Kidney glomerular epithelial cell (primary cell): ENCODE measurements at places on chromosomes 5 and 9.

DNA sequence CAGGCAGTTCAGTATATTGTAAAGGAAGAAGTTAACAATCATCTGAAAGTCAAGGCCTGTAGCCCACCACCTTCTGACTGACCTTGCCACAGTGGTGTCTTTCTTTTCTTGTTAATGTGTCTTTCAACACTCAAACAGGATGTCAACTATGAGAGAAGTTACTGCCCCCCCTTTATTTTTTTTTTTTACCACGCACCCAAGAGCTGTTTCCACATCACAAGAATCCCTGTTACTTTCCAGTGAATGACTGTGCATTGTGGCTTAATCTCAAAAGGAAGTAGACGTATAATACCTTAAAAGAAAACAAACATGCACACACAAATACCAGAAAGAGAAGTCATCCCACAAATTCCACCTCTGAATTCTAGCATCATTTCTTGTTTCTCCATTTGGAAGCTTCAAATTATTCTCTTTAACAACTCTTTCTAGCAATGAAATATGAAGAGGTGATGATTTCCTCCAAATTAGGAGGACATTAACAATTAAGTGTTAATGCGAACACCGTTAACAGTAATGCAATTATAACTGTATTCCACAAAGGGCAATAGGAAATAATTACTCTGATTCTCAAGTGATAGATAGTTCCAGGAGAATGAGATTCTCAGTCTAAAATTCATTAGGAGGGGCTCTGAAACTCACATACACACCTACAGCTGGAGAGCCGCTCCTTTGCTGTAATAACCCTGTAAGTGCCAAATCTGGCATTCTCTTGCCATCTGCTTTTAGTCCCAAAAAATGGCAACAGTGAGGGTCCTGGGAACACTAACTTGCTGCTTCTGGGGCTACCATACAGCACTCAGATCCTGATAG is 201.0 kb downstream of the EFNA5 start:
- peak; percentile 97 for DNase-seq

- no peak for DNase-seq
Observed at GRCh38 chr5:139671096-139671841, 23.1 kb downstream of the CXXC5 start.

GRCh38 chr5:143318270-143318669 is 85.2 kb downstream of the NR3C1 start:
- DNase-seq: no peak

GRCh38 chr5:111075520-111075919 is 4.0 kb downstream of the TSLP start:
- peak; percentile 40 for DNase-seq

GRCh38 chr9:90442723-90443122 is 199.9 kb downstream of the DIRAS2 start:
- no peak for DNase-seq
